ENCODE measurements at places on chromosomes 3 and 15. TPM values are rescaled to one million over a fixed set of nuclear protein-coding genes. Genes with fewer than 3 reads are reported as not detected.

Gene GOLGA8T
- total RNA-seq, result 0.17 TPM

Gene GALNT15
- total RNA-seq, result 16.0 TPM

Gene C3orf85
- total RNA-seq, result not detected

Gene MAN2A2
- 11.2 TPM for total RNA-seq
